HepG2 (cell line): ENCODE measurements at places on chromosomes 5 and 9.

- no peaks in the 10 kb centered on the region for H3K4me1 ChIP-seq
- H3K36me3 ChIP-seq, result no peaks in the 10 kb centered on the region
- DNase-seq, result no peak
These were observed 24.5 kb downstream of the CDC42SE2 start for GRCh38 chr5:131288328-131288727.

DNA sequence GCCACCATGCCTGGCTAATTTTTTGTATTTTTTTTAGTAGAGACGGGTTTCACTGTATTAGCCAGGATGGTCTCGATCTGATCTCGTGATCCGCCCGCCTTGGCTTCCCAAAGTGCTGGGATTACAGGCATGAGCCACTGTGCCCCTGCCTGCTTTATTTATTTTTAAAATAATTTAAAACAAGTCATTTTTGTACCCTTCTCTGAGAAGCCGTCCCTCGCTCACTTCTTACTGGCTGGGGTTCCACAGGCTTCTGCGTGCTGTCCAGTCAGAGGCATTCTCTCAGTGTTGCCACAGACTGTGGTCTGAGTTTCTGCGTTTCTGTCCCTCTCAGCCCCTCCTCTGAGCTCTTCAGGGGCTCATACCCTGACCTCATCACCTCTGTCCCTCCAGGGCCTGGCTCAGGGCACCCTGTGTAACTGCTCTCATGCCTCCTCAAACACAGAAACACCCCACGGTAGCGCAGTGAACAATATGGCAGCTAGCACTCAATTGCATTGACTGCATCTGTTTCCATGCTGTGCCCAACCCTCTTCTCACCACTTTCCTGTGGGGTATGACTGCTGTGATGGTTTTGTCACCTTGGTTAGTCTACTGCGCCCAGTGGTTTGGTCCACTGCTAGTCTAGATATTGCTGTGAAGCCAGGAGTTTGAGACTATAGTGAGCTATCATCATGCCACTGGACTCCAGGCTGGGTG is 44.3 kb upstream of the SH3PXD2B start:
- H3K27me3 ChIP-seq, result peaks cover 32% of the 10 kb centered on the region; the same call in 2 of the 3 replicates
- H3K27ac ChIP-seq, result no peak overlapping the region
- H3K4me3 ChIP-seq, result no peak overlapping the region
- H3K36me3 ChIP-seq, result no peaks in the 10 kb centered on the region
- no peaks in the 10 kb centered on the region for H3K4me1 ChIP-seq

DNA sequence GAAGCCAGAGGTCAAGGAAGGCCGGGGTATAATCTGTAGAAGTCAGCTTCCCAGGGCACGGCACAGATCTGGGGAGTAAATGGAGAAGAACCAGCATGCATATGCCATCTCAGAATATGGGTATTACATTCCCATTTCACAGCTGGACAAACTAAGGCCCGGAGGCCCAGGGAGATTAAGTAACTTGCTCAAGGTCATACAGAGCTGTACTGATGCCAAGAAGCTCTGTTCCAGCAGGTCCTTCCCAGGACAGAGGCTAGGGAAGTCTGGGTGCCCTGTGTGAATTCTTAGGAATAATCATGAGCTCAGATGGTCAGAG is 19.2 kb downstream of the COL27A1 start:
- H3K4me3 ChIP-seq, result no peak overlapping the region
- peak overlapping the region; percentile 98 for H3K27ac ChIP-seq
- peaks cover 68% of the 10 kb centered on the region for H3K4me1 ChIP-seq
- H3K36me3 ChIP-seq, result peaks cover 20% of the 10 kb centered on the region

GRCh38 chr5:98110282-98110691 is 663.2 kb upstream of the RGMB start:
- H3K27me3 ChIP-seq, result no peaks in the 10 kb centered on the region
- no peaks in the 10 kb centered on the region for H3K4me1 ChIP-seq
- no peaks in the 10 kb centered on the region for H3K36me3 ChIP-seq
- H3K27ac ChIP-seq, result no peak overlapping the region
- no peak for DNase-seq

DNA sequence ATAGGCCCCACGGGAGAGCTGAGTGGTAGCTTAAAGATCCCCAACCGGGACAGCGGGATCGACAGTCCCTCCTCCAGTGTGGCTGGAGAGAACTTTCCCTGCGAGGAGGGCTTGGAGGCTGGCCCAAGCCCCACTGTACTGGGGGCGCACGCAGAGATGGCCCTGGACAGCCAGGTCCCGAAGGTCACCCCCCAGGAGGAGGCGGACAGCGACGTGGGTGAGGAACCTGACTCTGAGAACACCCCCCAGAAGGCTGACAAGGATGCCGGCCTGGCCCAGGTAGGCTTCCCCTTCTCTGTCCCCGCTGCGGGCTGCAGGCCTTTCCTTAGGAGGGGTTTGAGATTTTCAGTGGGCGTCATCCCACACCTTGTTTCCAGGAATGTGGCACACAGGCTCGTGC is 29.1 kb downstream of the FGD3 start:
- H3K36me3 ChIP-seq, result no peaks in the 10 kb centered on the region
- H3K4me1 ChIP-seq, result peaks cover 19% of the 10 kb centered on the region
- DNase-seq, result no peak
- H3K27me3 ChIP-seq, result no peaks in the 10 kb centered on the region
- no peak overlapping the region for H3K4me3 ChIP-seq

DNA sequence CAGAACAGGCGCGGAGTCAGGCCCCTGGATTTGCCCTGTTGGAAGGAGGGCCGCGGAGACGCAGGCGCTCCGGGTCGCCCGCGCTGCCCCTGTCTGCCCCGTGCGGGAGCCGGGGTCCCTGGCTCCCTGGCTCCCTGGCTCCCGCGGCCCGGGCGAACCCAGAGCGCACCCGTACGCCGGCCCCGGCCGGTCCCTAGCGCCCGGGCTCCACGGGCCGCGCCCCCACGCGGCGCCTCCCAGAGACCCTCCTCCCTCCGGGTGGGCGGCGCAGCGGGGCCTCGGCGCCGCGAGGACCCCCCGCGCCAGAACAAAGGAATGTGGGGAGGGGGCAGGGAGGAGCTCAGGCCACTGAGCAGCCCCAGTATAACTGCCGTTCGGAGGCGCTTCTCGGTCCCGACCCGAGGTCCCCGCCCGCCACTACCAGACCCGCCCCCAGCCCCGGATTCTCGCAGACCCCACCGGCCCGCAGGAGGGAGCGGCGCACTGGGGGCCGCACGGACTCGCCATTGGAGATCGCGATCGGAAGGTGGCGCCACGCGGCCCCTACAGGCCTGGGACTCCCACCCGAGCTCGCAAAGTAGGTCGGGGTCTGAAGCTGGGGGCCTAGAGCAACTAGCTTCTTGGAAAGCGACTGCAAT is 2.4 kb downstream of the NFIL3 start:
- H3K36me3 ChIP-seq, result no peaks in the 10 kb centered on the region
- H3K27ac ChIP-seq, result peak overlapping the region; percentile 83
- peaks cover 53% of the 10 kb centered on the region for H3K4me1 ChIP-seq
- no peaks in the 10 kb centered on the region for H3K27me3 ChIP-seq
- DNase-seq, result peak; percentile 36

GRCh38 chr9:104091116-104091515 is 3.0 kb upstream of the SMC2 start:
- peaks cover 25% of the 10 kb centered on the region for H3K4me1 ChIP-seq
- no peak for DNase-seq
- H3K27me3 ChIP-seq, result no peaks in the 10 kb centered on the region
- no peaks in the 10 kb centered on the region for H3K36me3 ChIP-seq
- H3K4me3 ChIP-seq, result no peak overlapping the region
